Posterior vena cava (tissue), 2 donors: ENCODE measurements at places on chromosomes 4 and X. TPM values are rescaled to one million over a fixed set of nuclear protein-coding genes. Genes with fewer than 3 reads are reported as not detected.

IL2RG gene
- total RNA-seq: 4.8 TPM

TCEAL6 gene
- total RNA-seq: not detected

N4BP2 gene
- total RNA-seq: 7.9 TPM

- DNase-seq: no peak
Measured at GRCh38 chrX:20271730-20272129, 5.0 kb upstream of the RPS6KA3 start.

DNA sequence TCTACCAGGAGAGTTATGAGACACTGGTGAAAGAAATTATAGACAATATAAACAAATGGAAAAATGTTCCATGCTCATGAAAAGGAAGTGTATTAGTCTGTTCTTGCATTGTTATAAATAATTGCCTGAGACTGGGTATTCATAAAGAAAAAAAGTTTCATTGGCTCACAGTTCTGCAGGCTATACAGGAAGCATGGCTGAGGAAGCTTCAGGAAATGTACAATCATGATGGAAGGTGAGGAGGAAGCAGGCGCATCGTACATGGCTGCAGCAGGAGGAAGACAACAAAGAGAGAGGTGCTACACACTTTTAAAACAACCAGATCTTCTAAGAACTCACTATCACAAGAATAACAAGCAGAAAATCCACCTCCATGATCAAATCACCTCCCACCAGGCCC lies 184.3 kb downstream of the NPNT start:
- DNase-seq: no peak

DNA sequence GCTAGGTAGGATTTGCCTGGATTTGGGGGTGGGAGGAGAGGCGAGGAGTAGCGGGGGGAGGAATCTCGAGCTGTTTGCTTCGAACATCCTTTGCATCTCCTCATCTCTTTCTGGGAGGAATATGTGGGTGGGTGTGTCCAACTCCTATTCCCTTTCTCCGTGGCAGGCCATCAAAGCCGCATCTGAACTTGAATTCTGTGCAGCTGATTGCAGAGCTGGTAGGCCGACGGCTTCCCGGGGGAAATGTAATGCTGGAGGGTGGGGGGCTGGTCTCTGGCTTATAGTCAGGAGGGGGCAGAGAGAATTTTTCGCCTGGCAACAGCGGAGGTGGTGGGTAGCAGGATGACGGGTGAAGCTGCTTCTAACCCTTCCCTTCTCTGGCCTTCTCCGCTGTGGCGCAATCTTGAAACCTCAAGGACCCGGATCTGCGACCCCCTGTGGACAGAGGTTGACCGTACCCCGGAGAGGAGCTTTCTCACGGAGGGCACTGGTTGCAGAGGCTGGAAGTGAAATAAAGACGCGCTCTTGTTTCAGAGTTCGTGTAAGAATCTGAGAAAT lies 628 bp downstream of the ZCCHC12 start:
- DNase-seq: no peak

SEL1L3 gene
- total RNA-seq: 9.7 TPM

GRCh38 chr4:183773790-183774189 lies 114.7 kb downstream of the TRAPPC11 start:
- DNase-seq: no peak

DNA sequence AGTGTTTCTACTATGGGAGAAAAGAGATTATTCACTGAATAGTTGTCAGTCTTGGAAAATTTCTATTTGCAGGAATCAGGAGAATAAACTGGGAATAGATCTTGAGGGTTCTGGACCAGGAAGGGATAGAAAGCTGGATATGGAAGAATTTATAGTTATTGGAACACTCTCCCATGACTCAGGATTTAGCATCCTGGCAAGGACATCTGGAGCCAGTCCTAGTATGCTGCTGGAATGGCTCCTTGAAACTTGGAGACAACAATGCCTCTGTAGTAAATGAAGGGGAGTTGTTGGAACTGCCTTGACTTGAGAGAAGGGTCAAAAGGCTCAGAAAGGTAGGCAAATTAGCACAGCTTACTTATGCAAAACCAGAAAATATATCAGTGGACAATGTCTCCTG lies 23.5 kb upstream of the THOC2 start:
- DNase-seq: no peak

DNA sequence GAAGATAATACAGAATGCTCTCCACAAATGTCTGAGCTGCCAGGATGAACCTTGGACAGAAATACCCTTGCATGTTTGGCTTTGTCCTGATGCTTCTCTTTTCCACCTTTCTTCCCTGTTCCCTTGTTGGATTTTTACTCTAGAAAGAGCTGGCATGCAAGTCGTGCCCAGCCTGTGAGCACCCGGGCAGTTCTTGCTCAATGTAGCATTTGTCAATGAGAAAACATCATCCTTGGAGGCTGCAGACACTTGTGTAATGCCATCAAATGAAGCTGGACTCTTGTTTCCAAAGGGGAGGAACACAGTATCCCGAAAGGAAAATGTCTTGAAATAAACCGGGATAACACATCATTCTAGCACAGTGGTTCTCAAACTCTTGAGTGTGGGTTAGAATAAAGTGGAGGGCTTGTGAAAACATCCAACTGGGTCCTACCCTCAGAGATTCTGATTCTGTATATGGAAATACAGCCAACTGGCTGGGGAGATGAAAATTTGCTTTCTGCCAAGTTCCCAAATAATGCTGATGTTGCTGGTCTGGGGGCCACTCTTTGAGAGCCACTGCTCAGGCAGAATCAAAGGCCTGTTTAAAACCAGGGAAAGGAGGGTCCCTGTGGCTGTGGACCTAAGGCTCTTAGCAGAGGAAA lies 237.2 kb downstream of the SPATA18 start:
- no peak for DNase-seq

- DNase-seq: no peak
Measured at GRCh38 chr4:108662629-108663028, 12.2 kb downstream of the OSTC start.

- no peak for DNase-seq
Measured at GRCh38 chr4:71377561-71377960, 38.7 kb downstream of the SLC4A4 start.
